ENCODE measurements at places on chromosomes 6 and 20.

GRCh38 chr6:35220711-35221110, 7.0 kb downstream of the SCUBE3 start:
- DNase-seq: no peak

DNA sequence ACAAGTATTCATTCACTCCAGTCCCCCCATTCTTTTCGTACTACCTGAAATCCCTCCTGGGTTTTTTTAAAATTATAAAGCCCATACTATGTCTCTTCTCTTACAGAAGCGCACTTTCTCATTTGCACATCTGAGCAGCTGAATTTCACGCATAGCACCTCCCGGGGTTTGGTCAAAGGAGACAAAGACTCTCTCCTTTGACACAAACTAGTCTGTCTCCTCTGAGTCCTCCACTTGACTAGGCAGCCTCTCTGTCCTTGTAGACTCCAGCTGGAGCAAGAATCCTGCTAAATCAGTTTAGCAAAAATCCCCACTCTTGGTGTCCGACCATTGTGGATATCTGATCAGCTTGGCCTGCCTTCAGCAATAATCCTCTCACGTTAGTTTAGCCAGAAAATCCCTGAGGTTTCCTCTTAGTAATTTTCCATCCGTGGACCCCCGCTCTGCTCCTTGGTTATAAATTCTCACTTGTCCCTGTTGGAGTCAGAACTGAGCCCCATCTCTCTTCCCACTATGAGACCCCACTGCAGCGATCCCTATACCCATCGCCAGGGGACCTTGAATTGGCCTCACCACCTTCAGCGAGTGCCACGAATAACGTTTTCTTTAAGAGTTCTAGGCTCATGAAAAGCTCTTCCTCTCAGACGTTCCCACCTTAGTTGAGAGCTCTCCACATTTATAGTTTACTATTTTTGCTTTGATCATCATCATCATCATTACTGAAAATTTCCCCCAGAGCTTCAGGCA, 29.0 kb downstream of the PDYN start:
- no peak for DNase-seq

GRCh38 chr6:164477790-164478189, 831.6 kb downstream of the C6orf118 start:
- DNase-seq: no peak

DNA sequence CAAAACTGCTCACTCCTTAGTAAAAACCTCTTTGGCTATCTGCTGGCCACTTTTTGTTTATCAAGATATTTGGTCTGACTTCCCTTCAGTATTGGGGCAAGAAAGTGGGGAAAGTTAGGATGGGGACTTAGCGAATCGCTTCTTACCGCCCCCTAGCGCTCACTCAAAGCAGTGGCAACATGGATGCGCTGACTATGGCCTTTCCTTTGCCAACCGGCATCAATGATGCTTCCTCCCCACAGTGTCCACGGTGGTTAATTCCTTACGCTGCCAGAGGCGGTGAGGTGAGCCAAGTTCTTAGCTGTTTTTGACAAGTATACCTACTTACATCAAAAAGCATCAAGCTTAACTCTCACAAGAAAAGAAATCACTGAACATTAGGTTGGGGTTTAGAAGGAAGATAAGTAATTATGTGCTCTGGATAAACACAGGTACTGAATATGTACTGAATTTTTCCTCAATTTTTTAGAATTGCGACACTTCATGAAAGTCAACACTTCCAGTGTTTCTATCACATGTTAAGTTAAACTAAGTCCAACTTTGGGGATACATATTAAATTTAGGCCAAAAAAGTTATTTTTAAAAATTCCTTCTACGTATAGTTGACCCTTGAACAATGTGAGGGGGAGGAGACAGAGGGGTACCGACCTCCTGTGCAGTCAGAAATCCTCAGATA, 86.7 kb downstream of the GMDS start:
- DNase-seq: no peak

GRCh38 chr6:44628347-44628746, 240.8 kb downstream of the CDC5L start:
- DNase-seq: no peak

- DNase-seq: no peak
These were observed 57.0 kb upstream of the STX16 start for GRCh38 chr20:58593880-58594638.

- DNase-seq: no peak
These were observed 180.8 kb upstream of the PLN start for GRCh38 chr6:118367314-118367713.

DNA sequence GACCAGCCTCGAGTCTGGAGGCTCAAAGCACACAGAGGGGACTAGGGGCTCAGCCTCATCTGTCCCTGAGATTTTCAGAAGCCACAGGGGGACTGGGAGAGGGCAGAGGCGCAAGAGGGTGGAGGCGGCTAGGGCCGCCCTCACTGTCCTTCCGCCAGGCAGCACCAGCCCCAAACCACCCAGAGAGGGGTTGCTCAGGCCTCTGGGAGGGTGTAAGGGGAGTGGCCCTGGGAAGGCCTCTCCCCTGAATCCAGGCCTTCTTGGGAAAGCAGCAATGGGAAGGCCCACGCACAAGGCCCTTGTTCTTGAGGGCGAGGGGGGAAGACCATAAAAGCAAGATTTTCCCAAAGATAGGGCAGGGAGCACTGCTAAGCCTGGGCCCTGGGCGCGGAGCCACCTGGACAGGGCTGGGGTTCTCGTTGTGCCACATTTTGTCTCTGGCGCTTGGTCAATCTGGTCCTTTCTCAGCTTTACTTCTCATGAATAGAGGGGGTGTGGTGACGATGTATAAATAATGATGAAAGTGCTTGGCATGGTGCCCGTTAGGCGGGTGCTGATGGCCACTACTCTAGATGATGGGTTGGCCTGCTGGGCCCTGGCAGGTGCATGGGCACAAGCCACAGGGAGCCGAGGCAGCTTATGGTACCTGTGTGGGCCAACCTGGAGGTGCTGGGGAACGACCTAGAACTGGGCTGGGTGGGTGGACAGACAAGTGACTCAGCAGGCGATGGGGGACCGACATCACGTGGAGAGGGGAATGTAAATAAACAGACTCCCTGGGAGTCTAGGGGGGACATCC, 4.8 kb downstream of the SAMD10 start:
- no peak for DNase-seq

DNA sequence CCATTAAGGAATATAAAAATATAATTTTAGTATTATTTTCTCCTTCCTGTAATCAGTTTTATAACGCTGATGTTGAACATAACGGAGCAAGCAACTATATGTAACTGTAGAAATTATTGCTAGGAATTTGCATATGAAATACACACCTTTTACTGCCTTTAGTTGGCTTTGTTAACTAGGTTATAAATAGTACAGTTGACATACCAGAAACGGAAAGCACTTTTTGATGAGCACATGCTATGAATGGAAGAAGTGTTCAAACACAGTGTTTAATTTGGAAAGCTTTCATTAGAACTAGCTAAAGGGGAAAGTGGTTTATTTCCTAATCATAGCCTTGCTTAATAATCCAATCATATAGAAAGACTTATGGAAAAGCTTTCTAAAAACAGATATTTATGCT, 25.3 kb upstream of the BEND3 start:
- DNase-seq: no peak

- peak; percentile 88 for DNase-seq
These were observed 13.2 kb upstream of the IRF4 start for GRCh38 chr6:378090-378957.

Measured in GM13977 (cell line).